Cardiac muscle cell (in vitro differentiated cells and primary cell): ENCODE measurements at places on chromosomes 16 and 17. TPM values are rescaled to one million over a fixed set of nuclear protein-coding genes. Genes with fewer than 3 reads are reported as not detected.

Gene TMEM204
- 0.44 and 1.6 TPM in 2 replicates for polyA plus RNA-seq

DNA sequence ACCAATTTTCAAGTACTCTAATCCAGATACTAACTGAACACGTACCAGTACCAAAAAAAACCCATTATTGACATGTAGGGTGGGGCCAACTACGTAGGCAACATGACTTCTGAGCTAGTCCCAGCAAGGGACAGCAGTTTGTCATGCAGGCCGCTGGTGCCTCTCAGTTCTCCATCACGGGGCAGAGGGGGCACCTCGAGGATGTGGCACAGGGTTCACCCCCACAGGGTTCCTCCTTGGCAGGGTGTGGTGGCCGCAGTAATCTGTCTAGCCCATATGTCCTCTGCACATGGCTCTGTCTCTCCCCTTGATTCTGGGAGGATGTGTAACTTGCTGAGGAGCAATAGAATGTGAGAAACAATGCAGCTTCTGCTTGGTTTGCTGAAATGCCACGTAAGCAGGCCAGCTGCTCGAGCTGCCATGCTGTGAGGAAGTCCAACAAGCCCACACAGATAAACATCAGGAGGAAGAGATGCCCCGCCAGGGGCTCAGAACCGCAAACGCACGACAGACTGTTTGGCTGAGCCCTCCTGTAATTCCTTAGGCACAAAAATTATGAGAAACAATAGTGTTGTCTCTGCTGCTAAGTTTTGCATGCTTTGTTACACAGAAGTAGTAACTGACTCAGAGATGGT is 62.4 kb downstream of the NT5M start:
- DNase-seq, result no peak

DNA sequence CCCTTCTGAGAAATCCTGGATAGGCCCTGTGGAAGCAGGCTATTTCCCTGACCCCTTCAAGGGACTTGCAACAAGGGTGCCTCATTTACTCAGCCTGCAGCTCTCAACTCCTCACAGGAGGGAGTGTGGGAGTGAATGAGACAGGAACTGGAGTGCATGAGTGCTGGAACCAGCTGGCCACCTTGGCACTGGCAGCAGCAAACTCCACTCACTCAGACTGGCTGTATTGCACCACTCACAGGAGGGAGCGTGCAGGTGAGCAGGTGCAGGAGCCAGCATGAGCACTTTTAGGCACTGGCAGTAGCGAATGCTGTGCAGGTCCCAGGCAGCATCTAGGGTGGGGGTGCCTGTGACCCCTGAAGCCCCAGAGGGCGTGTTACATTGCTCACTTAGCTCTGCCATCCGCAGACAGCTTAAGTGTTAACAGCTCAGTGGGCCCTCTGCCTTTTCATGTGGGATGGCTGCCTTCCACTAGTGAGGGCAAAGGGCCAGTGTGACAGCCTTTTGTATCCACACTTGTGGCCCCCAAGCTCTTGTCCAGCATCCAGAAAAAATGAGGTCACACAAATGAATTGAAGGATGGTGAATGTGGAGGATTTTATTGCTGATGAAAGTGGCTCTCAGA is 11.0 kb upstream of the ZNHIT3 start:
- no peak for DNase-seq

- no peak for DNase-seq
These were observed 104.7 kb upstream of the CHMP6 start for GRCh38 chr17:80886641-80887573.

Gene TEFM
- 17.6 and 22.4 TPM in 2 replicates for polyA plus RNA-seq

DNA sequence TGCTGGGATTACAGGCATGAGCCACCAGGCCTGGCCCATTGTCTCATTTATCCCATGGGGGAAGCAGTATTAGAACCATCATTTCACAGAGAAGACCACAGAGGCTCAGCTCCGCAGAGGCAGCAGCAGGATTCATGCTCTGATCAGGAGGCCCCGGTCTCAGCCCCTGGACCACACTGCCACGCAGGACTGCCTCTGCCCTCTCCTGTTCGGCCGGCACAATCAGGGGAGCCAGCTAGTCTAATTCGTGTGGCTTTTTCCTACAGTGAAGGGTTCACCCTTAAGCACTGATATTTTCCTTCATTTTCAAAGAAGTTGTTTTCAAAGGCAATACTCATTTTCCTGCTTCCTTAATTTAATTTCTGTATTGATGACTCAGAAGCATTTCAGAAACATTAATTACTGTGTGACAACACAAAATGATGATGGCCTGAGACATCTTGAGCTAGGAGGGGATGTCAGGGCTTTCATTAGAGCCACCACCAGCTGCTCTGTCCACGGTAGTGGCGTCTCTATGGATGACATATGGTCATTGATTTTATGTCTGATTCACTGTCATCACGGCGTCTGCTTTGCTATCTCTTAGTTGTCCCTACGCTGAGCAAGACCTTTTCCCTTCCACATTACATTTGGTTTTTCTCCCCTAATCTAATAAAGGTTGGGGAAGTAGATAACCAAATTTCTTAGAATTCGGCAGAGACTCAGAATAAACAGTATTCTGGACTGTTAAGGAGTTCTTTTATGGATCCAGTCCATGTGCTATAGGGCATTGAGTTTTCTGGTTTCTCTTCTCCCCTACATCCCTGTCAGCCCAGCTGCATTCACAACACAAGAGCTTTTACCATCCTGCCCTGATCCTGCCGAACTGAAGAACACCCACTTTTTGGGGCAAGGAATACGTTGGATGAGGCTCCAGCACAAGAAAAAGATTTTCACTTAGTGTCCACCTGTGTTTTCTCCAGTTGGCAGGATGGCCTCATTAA is 314.0 kb downstream of the SLC39A11 start:
- DNase-seq, result no peak

Gene ELMO3
- 0.15 and 0.97 TPM in 2 replicates for polyA plus RNA-seq

DNA sequence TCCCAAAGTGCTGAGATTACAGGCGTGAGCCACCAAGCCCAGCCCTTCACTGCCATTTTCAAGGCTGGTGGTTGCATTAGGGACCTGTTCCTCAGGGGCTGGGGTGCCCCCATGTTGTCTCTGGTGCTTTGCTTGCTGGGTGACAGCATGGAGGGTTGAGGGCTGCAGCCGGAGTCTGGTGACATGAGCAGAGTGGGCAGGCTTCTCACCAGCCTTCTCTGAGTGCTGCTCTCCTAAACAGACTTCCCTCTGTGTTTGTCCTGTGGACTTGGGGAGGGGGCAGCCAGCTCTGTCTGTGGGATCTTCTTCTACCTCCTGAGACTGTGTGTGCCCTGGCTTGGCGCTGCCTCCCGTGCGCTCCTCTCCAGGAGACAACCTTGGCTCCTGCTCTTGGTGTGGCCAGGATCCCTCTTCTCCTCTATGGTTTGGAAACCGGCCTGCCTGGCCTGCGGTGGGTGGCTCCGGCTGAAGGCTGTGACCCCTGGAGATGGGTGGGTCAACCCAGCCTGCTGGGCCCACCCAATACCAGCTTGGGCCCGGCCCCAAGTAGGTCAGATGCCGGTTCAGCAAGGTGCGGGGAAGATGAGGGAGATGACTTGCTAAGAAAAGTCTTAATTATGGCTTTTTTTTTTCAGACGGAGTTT is 72.1 kb downstream of the PDPK1 start:
- DNase-seq, result no peak

Gene SECTM1
- not detected in 2 replicates for polyA plus RNA-seq

- DNase-seq, result no peak
These were observed 19.5 kb upstream of the CORO6 start for GRCh38 chr17:29642171-29642611.

DNA sequence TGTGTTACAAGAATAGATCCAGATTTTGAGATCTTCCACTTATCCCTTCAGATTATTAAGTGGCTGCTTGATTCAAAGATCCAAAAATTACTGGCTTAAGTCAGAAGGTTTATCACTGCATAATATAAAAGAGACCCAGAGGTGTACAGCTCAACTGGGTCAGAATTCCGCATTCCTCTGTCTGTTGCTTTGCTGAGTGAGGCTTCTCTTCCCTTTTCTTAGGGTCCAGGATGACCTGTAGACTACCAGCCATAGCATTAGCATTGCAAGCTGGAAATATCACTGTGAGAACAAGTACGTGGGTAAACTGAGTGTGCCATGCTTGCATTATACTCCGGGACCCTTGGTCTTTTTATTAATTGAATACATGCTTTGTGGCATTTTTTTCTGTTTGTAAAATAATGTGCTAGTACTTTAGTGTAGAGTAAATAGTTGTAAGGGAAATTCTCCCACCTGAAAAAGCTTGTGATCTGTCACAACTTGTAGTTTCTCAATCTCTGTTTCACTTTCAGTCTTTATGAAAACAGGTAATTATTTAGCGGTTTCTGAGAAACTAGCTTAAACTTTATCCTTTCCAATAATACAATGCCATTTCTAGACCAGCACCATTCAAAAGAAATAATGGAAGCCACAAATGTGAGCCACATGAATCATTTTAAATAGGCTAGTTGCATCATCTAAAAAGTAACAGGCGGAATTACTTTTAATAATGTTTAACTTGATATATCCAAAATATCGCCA is 61.6 kb downstream of the TNRC6C start:
- no peak for DNase-seq

Gene DPEP2NB
- polyA plus RNA-seq, result not detected in 2 replicates

Gene ABCA6
- not detected in 2 replicates for polyA plus RNA-seq

DNA sequence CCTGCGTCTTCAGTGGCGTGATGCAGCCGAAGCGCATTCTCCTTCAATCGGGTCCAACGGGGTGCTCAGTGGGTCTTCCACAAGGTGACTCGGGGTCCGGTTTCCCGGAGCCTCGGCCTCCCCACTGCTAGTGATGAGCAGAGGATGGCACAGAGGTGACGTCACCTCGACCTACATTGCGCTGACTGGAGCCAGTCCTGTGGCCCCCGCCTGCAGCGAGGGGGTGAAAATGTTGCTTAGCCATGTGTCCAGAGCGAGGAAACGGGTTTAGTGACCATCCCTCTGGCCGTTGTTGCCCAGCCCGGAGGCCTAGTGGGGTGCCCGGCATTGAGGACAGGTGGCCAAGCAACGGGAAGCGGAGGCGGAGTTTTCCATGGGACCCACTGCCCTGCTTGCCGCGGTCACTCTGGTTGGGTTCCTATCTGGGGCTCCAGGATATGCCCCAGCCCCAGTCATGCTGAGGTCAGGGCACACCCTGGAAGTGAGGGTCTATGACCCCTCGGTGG is 190.6 kb upstream of the CIBAR2 start:
- DNase-seq, result no peak

- DNase-seq, result no peak
These were observed 22.1 kb downstream of the TRIM25 start for GRCh38 chr17:56891751-56892150.
